Stimulated activated CD4-positive, alpha-beta T cell treated with anti-CD3 and anti-CD28 coated beads, Interleukin-15, amount 100 ng/mL, for 48 hours (primary cell): ENCODE measurements at places on chromosomes 3 and 15.

- no peak for DNase-seq
Observed at GRCh38 chr15:81766829-81767475, 278.9 kb downstream of the MEX3B start.

DNA sequence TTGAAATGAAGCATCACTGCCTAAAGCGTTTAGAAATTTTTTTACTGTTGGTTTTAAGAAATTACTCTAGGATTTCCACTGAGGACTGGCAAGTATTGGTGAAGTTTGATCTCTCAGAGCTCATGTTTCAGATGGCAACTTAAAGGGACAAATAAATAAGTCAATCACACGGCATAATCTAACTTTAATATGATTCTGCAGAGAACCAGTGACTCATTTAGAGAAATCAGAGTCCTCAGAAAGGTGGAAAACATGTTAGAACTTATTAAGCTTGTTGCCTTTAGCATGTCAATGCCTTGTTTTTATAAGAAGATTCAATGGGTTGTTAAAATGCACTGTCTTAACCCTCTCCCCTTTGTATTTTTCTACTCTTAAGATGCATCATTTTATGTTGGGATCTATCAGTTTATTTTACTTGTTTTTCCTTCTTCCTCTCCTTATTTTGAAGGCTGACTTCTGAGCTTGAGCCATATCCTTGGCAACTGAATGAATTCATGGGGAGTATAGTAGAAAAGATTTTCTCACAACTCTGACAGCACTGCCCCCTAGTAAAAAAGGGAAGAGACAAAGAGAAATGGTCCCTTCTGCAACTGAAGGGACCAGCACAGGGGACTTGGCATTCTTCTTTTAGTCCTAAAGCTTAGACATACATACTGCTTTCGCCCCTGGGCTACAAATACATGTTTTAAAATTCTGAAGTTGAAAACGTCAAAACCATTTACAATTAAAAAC is 431.2 kb downstream of the LPP start:
- DNase-seq: no peak

DNA sequence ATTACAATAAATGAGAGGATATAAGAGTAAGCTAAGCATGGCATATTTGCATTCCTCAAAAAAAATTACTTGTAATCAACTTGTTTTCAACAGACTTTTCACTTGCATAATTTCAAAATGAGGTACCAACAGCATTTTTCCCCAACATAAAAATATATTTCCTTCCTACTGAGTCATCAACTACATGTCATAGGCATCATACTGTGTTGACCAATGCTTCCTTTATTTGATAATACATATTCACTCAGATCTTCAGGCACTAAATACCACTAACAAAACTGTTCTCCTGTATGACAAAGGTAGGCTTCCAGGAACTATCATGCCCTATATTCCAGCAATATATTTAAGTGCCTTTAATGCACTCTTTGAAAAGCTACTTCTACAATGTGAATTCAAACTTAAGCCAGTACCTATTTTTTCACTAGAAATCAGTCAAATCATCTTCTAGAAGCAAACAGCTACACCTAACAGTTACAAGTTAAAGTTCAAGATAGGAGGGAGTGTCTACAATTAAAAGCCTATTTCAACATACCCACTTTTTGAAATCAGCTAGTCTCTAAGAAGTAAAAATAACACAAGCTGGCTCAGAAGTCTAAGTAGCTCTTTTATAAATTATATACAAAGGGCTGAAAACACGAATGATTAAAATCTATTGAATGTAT is 11.3 kb downstream of the ADAM10 start:
- DNase-seq: no peak

- no peak for DNase-seq
Observed at GRCh38 chr15:78302579-78303312, 3.3 kb upstream of the SKIC8 start.

GRCh38 chr3:50300681-50301254 is 1.6 kb upstream of the HYAL3 start:
- no peak for DNase-seq

DNA sequence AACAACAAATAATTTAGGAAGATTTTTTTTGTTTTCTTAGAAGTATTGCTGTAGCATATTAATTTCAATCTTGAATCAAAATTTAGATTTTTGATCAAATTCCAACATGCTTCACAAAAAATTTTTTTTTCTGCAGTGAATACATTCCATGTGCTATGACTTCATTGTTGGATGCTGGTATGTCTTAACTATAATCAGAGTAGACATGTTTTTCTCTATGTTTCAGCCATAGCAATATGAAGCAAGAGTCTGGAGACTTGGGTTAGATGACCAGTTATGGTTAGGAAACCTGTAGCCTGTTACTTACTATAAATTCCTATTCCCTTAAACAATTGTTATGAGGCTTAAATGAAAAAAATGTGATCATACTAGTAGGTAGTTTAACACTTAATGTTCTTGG is 176.1 kb upstream of the CHL1 start:
- DNase-seq: no peak

GRCh38 chr15:95958382-95958781 is 372.1 kb upstream of the NR2F2 start:
- no peak for DNase-seq

DNA sequence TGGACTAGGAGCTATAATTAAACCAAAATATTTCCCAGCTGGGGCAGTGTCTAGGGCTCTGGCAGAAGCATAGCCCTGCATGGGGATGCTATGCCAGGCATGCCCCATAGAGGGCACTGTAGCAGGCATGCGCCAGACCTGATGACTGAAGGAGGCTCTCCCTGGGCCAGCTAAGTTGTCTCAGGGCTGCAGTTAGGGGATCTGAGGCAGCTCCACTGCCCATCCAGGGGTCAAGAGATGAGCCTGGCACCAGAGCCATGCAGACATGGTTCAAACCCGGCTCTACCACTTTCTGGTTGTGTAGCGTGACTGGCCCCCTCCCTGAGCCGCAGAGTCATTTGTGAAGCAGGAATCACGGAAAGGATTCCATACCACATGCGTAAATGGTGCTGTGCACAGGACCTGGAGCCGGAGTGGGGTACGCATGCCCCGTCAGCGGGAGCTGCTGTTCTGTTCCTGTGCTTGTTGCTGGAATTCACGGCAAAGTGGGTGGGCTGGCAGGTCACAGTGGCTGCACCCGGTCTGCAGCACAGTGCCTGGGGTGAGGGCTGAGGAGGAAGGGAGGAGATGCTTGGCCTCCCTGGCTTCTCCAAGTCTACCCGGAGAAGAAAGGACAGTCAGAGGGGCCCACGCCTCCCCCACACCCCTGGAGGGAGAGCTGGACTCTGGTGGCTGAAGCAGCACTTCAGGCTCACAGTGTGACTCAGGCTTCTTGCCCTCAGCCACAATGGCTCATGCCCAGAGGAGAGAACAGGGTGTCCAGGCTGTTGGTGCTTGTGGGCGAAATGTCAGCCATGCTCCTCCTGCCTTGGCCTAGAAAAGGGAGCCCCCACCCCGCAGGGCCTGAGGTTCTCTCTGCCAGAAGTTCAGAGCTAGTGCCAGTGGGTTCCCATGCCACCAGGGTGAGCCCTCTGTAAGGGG is 43.1 kb downstream of the DNASE1L3 start:
- peak; percentile 35 for DNase-seq

- DNase-seq: no peak
Observed at GRCh38 chr3:160460033-160460432, 10.4 kb upstream of the TRIM59 start.

DNA sequence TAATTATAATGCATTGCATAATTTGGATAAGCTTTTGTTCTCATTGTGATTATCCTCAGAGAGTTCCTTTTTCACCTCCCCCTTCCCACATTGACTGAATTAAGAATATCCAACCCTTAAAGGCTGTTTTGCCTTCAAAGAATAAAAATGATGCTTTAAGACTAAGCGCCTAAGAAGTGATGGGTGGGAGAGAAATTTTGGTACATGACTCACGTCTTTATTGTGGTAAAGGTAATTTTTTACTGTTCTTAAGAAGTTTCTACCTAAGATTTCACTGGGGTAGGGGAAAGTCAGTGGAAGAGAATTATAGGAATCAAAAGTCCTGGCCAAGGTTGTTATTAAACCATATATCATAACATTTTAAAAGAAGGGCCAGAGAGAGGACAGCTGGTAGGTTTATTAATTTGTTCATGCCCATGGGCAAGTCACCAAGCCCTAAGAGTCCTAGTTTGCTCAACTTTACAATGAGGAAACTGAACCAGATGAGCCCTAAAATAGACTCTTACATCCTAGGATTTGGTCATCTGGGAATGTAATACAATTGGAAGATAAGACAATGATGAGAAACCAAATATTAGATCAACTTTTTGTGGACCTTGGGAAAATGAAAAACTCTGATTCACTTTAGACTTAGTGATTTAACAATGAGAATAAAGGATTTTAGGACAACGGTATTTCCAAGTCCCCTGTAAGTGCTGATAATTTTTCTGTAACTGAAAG is 101.1 kb upstream of the RASGRP1 start:
- no peak for DNase-seq

DNA sequence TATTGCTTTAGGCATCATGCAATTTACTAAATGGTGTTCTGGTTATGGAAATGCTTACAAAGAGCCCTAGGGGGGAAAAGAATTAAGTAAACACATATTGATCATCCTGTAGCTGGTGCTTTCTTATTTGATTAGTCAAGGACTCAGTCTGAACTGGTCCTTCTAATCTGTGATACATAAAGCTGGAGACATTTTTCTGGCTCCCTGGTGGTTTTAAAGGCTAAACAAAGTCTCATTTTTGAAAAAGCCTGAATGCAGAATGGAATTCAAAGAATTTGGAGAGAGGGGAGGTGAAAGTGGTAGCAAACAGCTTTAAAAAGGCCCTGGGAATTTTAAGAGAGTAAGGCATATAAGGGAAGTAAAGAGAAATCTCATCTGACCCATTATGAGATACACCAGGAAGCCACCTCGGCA is 149.7 kb downstream of the RBMS3 start:
- DNase-seq: no peak

DNA sequence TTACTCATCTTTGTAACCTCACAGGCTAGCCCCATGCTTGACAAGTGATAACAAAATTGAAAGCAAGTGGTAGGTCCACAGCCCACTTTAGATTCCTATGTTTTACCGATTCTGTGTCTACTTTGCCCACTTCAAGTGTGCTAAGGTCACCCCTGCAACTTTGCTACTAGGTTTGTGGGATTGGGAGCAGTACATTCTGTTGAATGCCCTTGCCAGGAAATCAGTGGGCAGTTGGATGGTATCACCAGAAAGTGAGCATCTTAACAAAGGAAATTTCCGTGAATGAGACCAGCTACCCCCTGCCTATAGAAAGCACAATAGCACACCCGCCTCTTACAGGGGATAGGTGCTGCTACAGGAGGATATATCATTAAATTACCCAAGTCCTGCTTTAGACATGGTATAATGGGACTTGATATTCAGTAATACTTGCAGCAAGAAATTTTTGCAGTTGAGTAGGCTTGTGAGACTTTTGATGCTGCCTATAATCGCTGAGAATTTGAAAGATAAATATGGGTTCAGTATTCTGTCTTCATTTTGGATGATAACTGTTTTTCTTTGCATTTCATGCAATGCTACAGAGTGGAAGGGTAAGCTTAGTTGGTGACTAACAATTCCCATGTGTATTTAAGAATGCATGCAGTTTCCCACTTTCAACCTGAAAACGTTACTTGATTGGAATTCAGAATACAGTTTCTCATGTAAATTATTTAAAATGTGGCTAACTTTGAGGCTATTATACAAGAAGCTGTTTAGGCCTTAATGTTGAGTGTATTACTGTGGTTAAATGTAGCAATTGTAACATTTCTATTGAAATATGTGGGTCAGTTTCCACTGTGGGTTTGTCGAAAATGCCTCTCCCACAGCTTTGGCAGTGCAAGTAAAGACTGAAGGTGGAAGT is 9.5 kb downstream of the EBLN2 start:
- no peak for DNase-seq

DNA sequence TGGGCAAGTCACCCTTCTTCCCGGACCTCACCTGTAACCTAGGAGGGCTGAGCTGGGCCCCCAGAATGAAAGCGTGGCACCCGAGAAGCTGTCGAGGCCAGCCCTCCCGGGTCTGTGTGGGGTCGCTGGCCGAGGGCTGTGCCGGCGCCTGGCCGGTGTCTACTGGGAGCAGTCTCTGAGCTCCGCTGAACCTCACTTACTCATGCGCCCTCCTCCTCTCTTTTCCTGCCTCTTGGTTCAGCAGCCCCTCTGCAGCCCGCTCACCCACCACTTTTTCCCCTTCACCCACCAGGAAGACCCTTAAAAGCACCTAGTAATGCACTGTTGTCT is 419 bp downstream of the HYKK start:
- no peak for DNase-seq

DNA sequence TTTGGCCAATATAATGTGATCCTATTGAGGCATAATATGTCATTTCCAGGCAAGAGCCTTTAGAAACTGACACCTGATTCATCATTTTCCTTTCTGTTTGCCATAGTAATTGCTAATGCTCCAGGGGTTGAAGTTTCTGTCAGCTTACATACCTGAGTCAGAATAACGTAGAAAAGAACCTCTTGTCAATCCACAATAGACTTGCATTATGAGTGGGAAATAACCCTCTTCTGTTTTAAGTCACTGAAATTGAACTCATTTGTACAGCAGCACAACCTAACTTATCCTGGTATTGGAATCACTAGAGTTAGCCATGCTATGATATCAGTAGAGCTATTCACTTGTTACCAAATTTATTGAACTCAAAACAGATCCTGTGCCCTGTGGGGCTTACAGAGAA is 101.7 kb upstream of the TP63 start:
- peak; percentile 1 for DNase-seq

DNA sequence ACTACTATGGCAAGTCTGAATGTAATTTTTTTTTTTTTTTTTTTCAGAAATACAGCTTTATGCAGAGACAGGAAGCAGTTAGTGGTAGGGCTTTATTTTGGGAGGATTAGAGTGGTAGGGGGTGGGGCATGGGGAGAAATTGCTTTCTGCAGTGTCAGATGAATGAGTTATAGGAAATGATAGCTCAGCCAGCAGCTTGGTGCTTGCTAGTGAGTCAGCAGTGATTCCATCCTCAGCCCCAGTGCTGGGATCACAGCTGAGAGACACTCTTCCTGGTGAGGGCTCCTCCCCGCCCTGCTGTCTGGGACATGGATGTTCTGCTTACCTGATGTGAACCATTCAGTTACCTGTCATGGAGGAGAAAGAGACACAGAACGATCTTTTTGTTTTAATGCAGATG is 39.6 kb downstream of the SEMA6D start:
- no peak for DNase-seq

DNA sequence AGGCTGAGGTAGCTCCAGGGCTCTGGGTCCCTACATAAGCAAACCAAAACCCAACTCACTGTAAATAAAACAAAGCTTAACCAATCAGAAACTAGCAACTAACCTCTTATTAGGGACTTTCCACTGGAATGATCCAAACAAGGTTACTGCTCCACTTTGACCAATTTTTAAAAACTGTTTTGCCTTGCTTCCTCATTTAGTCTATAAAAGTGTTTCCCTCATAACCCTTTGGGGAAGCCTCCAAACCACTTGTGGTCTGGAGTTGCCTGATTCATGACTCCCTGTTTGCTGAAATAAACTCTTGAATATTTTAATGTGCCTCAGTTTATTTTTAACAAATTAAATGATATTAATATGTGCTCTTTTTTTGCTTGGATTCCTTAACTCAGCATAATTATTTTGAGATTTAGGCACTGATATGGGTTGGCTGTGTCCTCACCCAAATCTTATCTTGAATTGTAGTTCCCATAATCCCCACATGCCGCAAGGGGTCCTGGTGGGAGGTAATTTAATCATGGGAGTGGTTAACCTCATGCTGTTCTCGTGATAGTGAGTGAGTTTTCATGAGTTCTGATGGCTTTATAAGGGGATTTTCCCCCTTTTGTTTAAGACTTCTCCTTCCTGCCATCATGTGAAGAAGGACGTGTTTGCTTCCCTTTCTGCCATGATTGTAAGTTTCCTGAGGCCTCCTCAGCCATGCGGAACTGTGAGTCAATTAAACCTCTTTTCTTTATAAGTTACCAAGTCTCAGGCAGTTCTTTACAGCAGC is 90.6 kb downstream of the CD200R1L start:
- DNase-seq: no peak

GRCh38 chr3:73832426-73832825 is 207.7 kb upstream of the PDZRN3 start:
- no peak for DNase-seq
